ENCODE measurements at places on chromosomes 12 and 14. TPM values are rescaled to one million over a fixed set of nuclear protein-coding genes. Genes with fewer than 3 reads are reported as not detected.

FAM161B gene
- total RNA-seq: 1.9 TPM

LRRK2 gene
- 2.2 TPM for total RNA-seq

ADCY4 gene
- not detected for total RNA-seq

FBLN5 gene
- total RNA-seq: 2.2 TPM

OASL gene
- total RNA-seq: 7.3 TPM

SYNE2 gene
- 8.7 TPM for total RNA-seq

IKZF4 gene
- 3.4 TPM for total RNA-seq

MSRB3 gene
- 24.3 TPM for total RNA-seq

POU6F1 gene
- 2.5 TPM for total RNA-seq

MLH3 gene
- total RNA-seq: 17.5 TPM

CLEC4C gene
- total RNA-seq: not detected

CIT gene
- total RNA-seq: 8.5 TPM

CD4 gene
- total RNA-seq: not detected

PFKM gene
- 26.6 TPM for total RNA-seq

TEX52 gene
- total RNA-seq: not detected

RFX4 gene
- not detected for total RNA-seq

ALDH1L2 gene
- 3.1 TPM for total RNA-seq

AICDA gene
- total RNA-seq: not detected

KRT1 gene
- not detected for total RNA-seq

SLC25A21 gene
- 0.53 TPM for total RNA-seq

SBNO1 gene
- total RNA-seq: 27.7 TPM

ACVRL1 gene
- total RNA-seq: 0.15 TPM

SUSD6 gene
- 7.0 TPM for total RNA-seq

CRIP1 gene
- total RNA-seq: 1,748 TPM

ABCD2 gene
- not detected for total RNA-seq

KLRC3 gene
- 0.37 TPM for total RNA-seq

OTOGL gene
- not detected for total RNA-seq

INSM2 gene
- total RNA-seq: 0.08 TPM

KRT7 gene
- total RNA-seq: 3,887 TPM

MMP19 gene
- 0.13 TPM for total RNA-seq

KRT78 gene
- total RNA-seq: not detected

PPP1R12A gene
- total RNA-seq: 23.9 TPM

DPF3 gene
- 0.23 TPM for total RNA-seq

PTCSC3 gene
- not detected for total RNA-seq

CCDC196 gene
- total RNA-seq: not detected

SOS2 gene
- 4.6 TPM for total RNA-seq

TDRD9 gene
- not detected for total RNA-seq

PTGDR gene
- not detected for total RNA-seq

LHX5 gene
- not detected for total RNA-seq

YY1 gene
- total RNA-seq: 70.3 TPM

RAP1B gene
- total RNA-seq: 185 TPM

CCDC177 gene
- total RNA-seq: not detected

KRT73 gene
- not detected for total RNA-seq

DBX2 gene
- not detected for total RNA-seq

TAS2R8 gene
- total RNA-seq: not detected

IKBIP gene
- total RNA-seq: 74.8 TPM

GUCY2C gene
- not detected for total RNA-seq

ANKS1B gene
- total RNA-seq: 0.73 TPM

LRRC10 gene
- not detected for total RNA-seq

RAB15 gene
- total RNA-seq: 17.7 TPM

GDF3 gene
- total RNA-seq: not detected
